ENCODE measurements at places on chromosomes 3 and 15.
A peak's percentile ranks its signal among the peaks of the same experiment; 100 is the strongest.

DNA sequence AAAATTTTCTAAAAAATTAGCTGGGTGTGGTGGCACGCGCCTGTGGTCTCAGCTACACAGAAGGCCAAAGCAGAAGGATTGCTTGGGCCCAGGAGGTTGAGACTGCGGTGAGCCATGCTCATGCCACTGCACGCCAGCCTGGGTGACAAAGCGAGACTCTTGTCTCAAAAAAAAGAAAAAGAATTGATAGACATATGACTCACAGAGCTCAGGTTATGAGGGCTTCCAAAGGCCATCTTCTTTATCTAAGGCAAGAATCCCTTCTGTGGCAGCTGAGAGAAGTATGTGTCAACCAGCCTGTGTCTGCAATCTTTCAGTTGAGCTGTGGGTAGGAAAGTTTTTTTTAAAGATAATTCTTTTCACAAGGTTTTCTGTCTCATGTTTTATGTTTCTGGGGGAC lies 53.9 kb downstream of the MRPS25 start:
- no peak for DNase-seq

- DNase-seq, result no peak
Measured at GRCh38 chr15:99082798-99083197, 22.1 kb upstream of the SYNM start.

- no peak for DNase-seq
Measured at GRCh38 chr3:27034255-27034654, 334.9 kb downstream of the NEK10 start.

DNA sequence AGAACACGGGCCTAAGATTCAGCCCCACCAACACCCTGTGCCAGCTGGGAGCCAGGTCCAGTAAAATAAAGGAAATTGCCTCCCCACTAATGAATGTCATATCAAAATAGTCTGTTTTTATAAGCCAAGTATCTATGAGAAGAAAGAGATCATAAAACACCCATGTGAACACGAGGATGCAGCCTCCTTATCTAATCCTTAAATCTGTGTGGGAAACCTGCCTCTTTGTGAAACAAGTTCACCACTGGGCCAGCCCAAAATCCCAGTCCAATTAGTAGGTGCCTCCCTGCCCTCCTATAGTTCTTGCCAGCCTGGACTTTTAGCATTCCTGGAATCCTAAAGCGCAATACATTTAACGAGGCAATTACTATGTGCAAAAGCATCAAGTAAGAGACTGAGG lies 42.0 kb downstream of the SCAPER start:
- no peak for DNase-seq

DNA sequence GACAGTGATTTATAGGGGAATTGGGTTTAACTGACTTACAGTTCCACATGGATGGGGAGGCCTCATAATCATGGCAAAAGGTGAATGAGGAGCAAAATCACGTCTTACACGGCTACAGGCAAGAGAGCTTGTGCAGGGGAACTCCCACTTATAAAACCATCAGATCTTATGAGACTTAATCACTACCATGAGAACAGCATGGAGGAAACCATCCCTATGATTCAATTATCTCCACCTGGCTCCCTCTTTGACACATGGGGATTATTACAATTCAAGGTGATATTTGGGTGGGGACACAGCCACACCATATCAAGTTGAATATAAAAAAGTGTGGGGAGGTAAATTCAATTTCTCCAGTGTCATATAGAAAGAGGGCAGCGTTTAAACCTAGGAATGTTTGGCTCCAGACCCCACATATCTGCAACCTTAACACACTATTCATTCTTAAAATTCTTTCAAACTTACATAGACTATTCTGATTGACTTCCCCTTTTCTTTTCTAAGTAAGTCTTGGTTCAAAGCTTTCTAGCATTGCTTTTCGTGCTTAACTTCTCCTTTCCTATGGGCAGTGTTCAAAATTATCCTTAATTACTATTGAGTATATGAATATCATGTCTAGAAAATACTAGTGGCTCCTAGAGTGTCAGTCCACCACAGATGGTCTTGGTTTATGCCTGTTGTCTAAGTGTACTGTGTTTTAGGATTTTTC lies 446.7 kb upstream of the GBE1 start:
- DNase-seq, result no peak

GRCh38 chr3:42292009-42292408 lies 26.0 kb upstream of the CCK start:
- DNase-seq, result peak; percentile 64

- no peak for DNase-seq
Measured at GRCh38 chr3:84136425-84136824, 822.4 kb upstream of the CADM2 start.

- DNase-seq, result no peak
Measured at GRCh38 chr3:110664148-110664547, 407.5 kb upstream of the NECTIN3 start.

- DNase-seq, result peak; percentile 48
Measured at GRCh38 chr15:43514241-43515057, 3.0 kb upstream of the MAP1A start.

GRCh38 chr3:112032098-112032731 lies 2.3 kb upstream of the TMPRSS7 start:
- DNase-seq, result peak; percentile 35

DNA sequence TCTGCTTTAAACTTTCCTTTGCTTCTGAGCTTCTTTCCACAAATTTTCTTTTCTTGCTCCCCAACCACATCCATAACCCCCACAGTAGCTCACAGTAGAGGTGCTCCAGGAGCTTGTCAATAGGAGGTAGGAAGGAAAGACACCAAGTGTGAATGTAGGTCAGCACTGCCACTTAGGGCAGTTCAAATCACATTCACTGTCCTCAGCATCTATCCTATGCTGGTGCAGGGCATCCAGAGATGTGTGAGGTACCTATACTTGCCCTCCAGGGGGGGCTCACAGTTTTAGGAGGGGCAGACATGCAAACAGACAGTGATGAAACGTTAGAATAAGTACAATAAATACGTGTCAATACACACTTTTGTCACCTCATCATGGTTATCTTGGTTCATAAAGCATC lies 1.5 kb upstream of the SPSB4 start:
- DNase-seq, result no peak

DNA sequence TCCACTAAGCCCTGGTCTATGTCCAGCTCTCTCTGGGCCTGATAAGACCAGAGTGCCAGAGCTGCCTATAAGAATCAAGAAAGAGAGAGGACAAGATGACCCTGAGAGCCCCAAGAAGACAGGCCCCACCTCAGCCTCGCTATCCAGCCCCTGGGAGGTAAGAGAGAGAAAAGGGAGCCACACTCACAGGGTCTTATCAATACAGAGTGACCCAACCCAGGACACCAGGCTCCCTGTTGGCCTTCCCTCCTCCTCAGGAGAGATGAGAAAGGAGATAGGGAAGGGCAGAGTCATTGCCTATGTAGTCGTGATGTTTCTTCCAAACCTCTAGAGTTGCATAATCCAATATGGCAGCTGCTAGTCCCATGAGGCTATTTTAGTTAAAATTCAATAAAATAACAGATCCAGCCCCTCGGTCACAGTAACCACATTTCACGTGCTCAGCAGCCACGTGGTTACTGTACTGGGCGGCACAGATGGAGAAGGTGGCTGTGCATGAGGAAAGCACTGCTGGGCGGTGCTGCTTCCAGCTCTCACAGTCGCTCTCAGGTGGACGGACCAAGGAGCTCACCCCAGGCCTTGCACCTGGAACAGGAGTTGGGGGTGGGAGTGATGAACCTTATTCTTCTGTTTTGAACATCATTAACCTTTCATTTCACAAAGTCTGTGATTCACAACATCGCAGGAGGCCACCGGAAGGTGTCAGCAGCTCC lies 525.8 kb downstream of the SHQ1 start:
- DNase-seq, result no peak

GRCh38 chr3:129050556-129051295 lies 9.9 kb upstream of the GP9 start:
- no peak for DNase-seq

DNA sequence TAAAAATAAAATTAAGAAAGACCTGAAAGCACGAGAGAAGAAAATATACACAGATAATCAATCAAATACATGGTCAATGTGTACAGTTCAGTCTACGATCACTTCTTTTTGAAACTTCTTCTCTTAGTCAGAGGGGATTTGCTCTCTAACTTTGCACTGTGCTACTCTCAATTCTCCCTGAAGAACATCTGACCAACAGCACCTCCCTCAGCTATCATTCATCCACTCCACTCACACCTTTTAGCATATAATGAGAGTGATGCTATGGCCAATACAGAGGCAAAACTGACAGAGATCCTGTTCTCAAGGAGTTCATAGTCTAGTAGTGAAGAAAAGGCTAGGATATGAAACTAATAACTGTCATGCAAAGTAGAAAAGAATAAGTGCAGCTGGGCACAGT lies 45.9 kb downstream of the P3H2 start:
- DNase-seq, result no peak

DNA sequence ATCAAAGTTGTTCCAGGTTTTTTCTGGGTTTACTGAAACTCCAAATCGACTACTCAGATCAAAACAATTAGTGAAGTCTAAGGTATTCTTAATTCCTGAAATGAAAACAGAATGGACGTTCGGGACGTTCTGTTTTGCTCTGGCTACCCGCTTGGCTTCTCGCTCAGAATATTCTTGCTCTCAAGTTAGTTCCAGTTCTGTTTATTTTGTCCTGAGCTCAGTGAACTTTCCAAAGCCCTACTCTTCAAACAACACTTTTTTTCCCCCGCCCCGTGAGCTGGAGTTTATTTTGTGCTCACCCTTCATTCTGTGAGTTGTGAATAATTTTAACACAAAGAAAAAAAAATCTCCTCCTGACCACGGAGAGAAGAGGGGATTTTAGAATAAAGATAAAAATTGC lies 72.6 kb downstream of the SAMMSON start:
- no peak for DNase-seq

DNA sequence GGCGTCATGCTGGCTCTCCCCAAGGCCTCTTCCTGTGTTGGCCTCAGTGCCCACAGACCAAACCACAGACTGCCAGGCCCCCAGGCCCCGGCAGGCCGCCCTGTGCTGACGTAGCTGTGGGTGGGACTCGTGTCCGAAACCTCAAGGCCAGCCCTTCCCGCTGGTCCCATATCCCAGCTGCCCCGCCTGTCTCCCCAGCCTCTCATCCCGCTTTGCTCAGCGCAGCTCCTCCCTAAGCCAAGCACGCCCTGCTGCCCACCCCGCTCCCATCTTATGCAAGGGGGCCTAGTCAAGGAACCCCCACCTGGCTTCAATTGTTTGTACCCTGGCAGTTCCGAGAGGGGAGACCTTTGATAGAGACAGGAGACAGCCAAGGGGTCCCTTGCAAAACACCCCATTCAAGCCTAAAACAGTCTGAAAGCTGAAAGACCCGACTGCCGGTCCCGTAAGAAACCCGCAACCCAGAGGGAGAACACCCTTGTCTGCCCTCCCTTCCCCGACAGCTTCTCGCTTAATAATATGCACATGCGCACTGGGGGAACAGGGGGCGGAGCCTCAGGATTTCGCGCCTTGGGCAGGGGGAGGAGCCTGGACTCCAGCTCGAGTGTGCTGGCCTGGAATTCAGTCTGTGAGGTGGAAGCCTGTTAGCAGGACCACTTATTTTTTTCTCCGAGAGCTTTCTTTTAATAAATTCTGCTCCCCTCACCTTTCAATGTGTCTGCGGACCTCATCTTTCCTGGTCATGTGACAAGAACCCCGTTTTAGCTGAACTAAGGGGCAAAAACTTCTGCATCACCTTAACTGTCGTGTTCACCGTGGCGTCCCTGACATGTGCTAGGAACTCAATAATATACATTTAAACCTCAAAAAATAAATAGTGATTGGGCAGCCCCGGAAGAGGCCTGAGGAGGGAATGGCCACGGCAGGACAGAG lies 17.2 kb downstream of the TNFAIP8L3 start:
- DNase-seq, result no peak

- no peak for DNase-seq
Measured at GRCh38 chr15:91985297-91985696, 131.8 kb downstream of the SLCO3A1 start.

DNA sequence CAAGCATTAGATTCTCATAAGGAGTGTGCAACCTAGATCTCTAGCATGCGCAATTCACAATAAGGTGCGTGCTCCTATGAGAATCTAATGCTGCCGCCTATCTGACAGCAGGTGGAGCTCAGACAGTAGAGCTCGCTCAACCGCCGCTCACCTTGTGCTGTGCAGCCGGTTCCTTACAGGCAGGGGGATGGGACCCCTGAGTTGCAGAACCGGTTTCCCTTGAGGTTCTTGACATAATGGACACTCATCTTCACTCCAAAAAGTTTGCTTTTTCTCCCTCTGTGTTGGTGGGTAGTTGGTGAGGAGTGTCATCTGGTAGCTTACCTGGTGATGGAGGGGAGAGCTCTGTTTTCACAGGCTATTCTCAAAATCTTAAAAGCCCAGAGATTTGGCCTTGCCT lies 324.0 kb upstream of the TBL1XR1 start:
- DNase-seq, result no peak

DNA sequence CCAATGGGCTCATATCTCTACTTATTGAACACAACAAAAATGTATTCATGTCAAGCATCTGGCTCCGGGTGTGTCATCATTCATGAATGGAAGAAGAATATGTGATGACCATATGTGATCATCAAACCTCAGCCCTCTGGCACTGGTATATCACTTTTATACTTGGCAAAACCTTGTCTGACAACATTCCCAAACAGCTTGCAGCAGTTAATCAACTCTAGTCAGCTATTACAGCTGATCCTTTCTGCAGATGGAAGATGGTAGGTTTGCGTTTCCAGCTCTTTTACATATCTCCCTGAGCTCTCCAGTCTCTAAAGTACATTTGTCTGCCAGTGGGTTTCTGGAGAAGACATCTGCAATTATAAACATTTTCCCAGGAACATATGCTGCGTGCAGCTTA lies 6.6 kb downstream of the PLSCR5 start:
- DNase-seq, result no peak

DNA sequence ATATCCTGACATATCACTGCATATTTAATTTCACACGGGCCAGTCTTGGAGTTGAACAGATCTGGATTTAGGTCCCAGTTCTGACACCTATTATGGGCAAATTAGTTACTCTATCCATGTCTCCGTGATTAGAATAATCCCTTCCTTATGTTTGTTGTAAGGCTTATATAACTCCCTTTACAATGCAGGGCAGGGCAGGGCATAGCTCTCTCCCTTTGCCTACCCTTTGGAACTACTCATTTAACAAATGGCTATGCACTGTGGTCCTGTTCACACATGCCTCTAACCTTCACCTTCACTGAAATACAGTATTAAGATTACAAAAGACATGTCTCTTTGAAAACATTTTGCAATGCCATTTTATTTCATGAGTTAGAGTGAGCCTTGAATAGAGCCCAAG lies 24.8 kb upstream of the ATP13A5 start:
- no peak for DNase-seq

DNA sequence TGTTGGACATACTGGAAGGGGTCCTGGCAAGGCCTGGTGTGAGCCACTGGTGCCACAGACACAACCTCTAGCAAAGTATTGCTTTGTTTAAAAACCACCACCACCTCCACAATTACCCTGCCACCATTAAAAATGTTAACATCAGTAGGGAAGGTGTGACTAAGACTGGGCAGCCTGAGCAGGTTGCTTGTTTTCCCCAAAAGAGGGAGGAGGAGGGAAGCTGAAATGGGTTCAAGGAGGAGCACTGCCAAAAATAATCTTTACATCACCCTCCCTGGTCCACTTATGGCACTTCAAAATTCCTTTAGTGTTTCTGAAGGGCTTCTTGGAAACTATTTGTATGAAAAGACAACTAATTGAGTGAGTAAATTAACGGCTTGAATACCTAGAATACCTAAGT lies 99.8 kb upstream of the FGF7 start:
- no peak for DNase-seq

- no peak for DNase-seq
Measured at GRCh38 chr3:185712337-185712736, 112.5 kb downstream of the IGF2BP2 start.

GRCh38 chr3:187212705-187213104 lies 15.4 kb downstream of the RTP1 start:
- no peak for DNase-seq

GRCh38 chr3:175977968-175978752 lies 1119.0 kb downstream of the NAALADL2 start:
- DNase-seq, result no peak

Data from NCI-H1417 (cell line).